NCI-H446 treated with DMSO at 0.1 percent for 48 hours (cell line): ENCODE measurements at places on chromosomes 1 and 21.

DNA sequence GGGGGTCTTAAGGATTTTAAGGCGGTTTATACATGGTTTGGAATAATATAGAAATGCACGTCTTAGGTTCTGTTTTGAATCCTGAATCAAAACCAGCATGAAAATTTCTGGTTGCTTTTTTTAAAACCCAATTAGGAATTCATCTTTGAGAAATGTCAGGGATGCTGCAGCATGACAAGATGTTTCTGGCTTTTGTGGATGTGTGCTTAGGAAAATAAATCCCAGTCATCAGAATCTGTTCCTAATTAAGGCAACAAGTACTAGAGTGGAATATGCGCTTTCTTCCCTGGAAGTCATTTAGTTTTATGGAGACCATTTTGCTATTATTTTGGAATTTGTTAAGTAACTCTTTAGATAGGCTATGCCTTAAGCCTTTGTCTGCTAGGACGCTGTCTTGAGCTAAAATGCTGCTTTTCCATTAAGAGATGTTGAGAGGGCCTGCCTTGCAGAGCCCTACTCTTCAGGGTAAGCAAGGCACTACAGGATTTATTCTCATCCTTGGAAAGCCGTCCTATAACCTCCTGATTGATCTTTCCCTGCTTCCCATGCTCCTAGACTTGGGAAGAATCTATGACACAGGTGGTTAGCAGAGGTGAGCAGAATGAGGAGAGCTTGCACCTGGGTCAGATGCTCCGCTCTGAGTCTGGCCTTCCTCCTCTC lies 332.8 kb downstream of the DISC1 start:
- DNase-seq, result no peak

- DNase-seq, result no peak
Measured at GRCh38 chr1:97350241-97350640, 570.6 kb downstream of the DPYD start.

DNA sequence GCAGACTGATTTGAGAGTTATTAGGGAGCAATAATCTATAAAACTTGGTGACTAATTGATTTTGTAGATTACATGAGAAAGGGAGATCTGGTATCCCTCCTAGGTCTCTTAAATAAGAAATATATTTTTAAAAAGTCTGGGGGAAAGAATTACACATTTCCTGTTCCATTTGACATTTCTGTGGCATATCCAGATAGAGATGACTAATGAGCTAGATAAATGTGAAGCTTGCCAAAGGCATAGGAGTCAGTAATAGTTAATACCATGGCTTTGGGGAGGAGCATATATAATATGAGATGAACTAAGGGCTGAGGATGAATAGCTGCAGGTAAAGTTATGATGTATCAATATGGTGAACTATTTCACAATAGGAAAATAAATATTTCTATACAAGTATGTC lies 663.7 kb downstream of the PTPRC start:
- DNase-seq, result no peak

- no peak for DNase-seq
Measured at GRCh38 chr1:94898491-94899385, 28.2 kb downstream of the CNN3 start.

GRCh38 chr1:208060215-208060869 lies 149.4 kb upstream of the CD34 start:
- no peak for DNase-seq

- no peak for DNase-seq
Measured at GRCh38 chr21:38903690-38904139, 98.0 kb downstream of the ETS2 start.

- DNase-seq, result no peak
Measured at GRCh38 chr1:208113011-208113410, 131.2 kb downstream of the PLXNA2 start.

DNA sequence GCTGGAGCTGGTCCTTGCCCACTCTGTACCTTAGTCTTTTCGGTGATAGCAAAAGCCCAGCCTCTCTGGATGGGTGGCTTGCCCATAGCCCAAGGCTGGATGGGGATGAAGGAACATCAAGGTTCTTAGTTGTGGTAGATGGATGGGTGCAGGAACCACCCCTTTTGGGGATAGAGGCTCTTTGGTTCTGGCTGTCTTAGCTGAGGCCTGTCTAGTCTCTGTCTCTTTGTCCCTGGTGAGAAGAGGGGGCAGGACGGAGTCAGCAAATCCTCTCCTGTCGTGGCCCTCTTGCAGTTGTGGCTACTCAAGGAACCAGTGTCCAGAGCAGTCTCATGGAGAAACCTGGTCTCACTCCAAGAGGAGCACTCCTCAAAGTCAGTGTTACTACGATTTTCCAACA lies 8.5 kb downstream of the VANGL2 start:
- no peak for DNase-seq

GRCh38 chr1:203665993-203666392 lies 39.4 kb downstream of the ATP2B4 start:
- DNase-seq, result no peak
